ENCODE measurements at places on chromosomes 16 and 17. TPM values are rescaled to one million over a fixed set of nuclear protein-coding genes. Genes with fewer than 3 reads are reported as not detected.

The KRT24 gene
- total RNA-seq, result not detected

The HIRIP3 gene
- 5.2 TPM for total RNA-seq

The IL21R gene
- total RNA-seq, result 1.3 TPM

The PDIA2 gene
- total RNA-seq, result not detected

The EARS2 gene
- total RNA-seq, result 15.8 TPM

The LRRC37A2 gene
- total RNA-seq, result 3.2 TPM

The SETD1A gene
- 7.2 TPM for total RNA-seq

The SLFN12L gene
- total RNA-seq, result 0.46 TPM

The PABPN1L gene
- not detected for total RNA-seq

The ZSCAN10 gene
- total RNA-seq, result not detected

The PRAC2 gene
- total RNA-seq, result not detected

The TMEM100 gene
- 1.8 TPM for total RNA-seq

The CCT6B gene
- 2.0 TPM for total RNA-seq

The PSMD12 gene
- 27.4 TPM for total RNA-seq

DNA sequence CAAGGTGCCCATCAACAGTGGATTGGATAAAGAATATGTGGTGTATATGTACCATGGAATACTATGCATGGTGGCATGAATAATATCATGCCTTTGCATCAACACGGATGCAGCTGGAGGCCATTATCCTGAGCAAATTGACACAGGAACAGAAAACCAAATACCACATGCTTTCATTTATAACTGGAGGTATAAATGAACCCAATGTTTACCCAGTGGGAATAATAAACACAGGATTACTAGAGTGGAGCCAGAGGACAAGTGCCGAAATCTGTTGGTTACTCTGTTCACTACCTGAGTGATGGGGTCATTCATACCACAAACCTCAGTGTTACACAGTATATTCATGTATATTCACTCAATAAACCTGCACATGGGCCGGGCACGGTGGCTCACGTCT, 125.2 kb downstream of the CDH11 start:
- H3K4me3 ChIP-seq, result no peak overlapping the region
- no peaks in the 10 kb centered on the region for H3K27me3 ChIP-seq
- H3K27ac ChIP-seq, result no peak overlapping the region

DNA sequence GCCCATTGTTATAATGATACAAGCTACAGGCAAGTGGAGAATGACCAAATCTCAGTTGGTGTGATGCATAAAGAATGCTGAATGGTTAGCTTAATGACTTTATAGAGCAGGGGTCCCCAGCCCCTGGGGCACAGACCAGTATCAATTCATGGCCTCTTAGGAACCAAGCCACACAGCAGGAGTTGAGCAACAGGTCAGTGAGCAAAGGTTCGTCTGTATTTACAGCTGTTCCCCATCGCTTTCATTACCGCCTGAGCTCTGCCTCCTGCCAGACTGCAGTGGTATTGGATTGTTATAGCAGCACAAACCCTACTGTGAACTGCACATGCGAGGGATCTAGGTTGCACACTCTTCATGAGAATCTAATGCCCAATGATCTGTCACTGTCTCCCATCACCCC, 114.0 kb upstream of the ZFHX3 start:
- peak; percentile 68 for DNase-seq
- H3K4me1 ChIP-seq, result no peaks in the 10 kb centered on the region
- H3K36me3 ChIP-seq, result no peaks in the 10 kb centered on the region
- no peak overlapping the region for H3K4me3 ChIP-seq
- H3K27me3 ChIP-seq, result no peaks in the 10 kb centered on the region

- peak within 1 kb of the TSS; percentile 68 for H3K4me3 ChIP-seq
- no peaks in the 10 kb centered on the region for H3K36me3 ChIP-seq
- DNase-seq, result peak; percentile 74
- H3K27me3 ChIP-seq, result no peaks in the 10 kb centered on the region
- no peaks in the 10 kb centered on the region for H3K4me1 ChIP-seq
- peak within 1 kb of the TSS; percentile 83 for H3K27ac ChIP-seq
These were observed at the start of gene SPIRE2 for GRCh38 chr16:89828199-89828869. Gene SPIRE2, plus strand, starts transcription at chr16:89828475. Its CDS starts 76 bp downstream, at chr16:89828551.

GRCh38 chr16:19396555-19397011, 21.1 kb upstream of the TMC5 start:
- DNase-seq, result peak; percentile 47
- H3K4me3 ChIP-seq, result no peak overlapping the region
- H3K4me1 ChIP-seq, result peaks cover 14% of the 10 kb centered on the region
- no peak overlapping the region for H3K27ac ChIP-seq

DNA sequence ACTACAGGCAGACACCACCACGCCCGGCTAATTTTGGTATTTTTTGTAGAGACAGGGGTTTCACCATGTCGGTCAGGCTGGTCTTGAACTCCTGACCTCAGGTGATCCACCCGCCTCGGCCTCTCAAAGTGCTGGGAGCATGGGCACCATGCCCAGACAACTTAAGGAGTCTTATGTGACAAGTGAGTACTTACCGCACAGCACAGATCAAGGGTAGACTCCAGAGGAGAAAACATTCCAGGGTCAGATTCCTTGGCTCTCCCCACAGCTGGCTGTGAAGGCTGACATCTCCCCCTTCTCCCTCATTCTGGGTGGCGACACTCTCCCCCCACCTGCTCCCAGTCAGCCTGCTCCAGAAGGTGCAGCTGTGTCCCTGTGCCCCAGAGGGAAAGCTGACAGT, 10.6 kb downstream of the ZSCAN10 start:
- H3K4me3 ChIP-seq, result no peak overlapping the region
- H3K36me3 ChIP-seq, result no peaks in the 10 kb centered on the region
- H3K27ac ChIP-seq, result no peak overlapping the region
- H3K27me3 ChIP-seq, result no peaks in the 10 kb centered on the region

DNA sequence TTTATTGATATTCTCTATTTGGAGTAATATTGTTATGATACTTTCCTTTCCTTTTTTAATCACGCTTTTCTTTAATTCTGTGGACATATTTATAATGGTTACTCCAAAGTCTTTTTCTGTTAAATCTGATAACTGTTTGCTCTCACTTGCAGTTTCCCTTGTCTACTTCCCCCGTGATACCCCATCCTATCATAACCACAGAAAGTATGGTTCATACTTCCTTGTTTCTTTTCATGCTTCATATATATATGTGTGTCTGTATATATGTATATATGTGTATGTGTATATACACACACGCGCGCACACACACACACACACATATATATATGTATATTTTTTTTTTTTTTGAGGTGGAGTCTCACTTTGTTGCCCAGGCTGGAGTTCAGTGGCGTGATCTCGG, 23.5 kb downstream of the SPECC1 start:
- no peaks in the 10 kb centered on the region for H3K36me3 ChIP-seq
- DNase-seq, result no peak
- H3K27me3 ChIP-seq, result no peaks in the 10 kb centered on the region
- no peak overlapping the region for H3K27ac ChIP-seq

DNA sequence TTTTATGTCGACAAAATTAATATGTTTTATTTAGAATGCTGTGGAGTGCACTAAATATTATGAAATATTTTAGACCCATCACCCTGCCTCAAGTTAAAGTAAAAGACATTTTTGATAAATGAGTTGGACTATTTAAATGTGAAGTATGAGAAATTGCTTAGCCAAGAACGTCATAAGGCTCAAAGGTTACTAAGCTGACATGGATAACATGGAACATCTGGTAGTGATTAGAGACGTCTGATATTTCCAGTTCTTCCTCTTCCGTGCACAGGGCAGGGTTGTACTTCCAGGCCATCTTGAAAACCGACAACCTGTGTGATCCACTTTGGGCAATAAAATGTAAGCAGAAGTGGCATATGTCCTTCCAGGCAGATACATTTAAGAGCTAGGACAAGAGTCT, 7.2 kb upstream of the CCL8 start:
- no peaks in the 10 kb centered on the region for H3K27me3 ChIP-seq
- H3K4me3 ChIP-seq, result no peak overlapping the region
- DNase-seq, result no peak
- no peak overlapping the region for H3K27ac ChIP-seq

DNA sequence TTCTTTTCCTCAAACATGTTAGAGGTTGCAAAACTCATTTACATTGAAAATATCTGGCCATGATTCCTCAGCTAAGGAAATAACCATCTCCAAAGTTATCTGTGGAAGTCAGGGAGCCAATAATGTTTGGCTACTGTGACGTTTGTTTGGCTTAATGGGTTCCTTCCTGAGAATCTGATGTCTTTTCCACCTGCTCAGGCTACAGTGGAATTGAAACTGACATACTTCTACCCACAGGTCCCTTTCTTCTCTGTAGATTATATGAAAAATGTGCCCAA, 221.1 kb upstream of the XYLT1 start:
- H3K27ac ChIP-seq, result no peak overlapping the region
- H3K4me1 ChIP-seq, result no peaks in the 10 kb centered on the region
- no peak overlapping the region for H3K4me3 ChIP-seq
- H3K27me3 ChIP-seq, result no peaks in the 10 kb centered on the region

GRCh38 chr17:50114849-50115357, 15.1 kb downstream of the SAMD14 start:
- H3K36me3 ChIP-seq, result no peaks in the 10 kb centered on the region
- DNase-seq, result peak; percentile 46
- no peak overlapping the region for H3K4me3 ChIP-seq
- H3K27ac ChIP-seq, result no peak overlapping the region
- no peaks in the 10 kb centered on the region for H3K27me3 ChIP-seq

DNA sequence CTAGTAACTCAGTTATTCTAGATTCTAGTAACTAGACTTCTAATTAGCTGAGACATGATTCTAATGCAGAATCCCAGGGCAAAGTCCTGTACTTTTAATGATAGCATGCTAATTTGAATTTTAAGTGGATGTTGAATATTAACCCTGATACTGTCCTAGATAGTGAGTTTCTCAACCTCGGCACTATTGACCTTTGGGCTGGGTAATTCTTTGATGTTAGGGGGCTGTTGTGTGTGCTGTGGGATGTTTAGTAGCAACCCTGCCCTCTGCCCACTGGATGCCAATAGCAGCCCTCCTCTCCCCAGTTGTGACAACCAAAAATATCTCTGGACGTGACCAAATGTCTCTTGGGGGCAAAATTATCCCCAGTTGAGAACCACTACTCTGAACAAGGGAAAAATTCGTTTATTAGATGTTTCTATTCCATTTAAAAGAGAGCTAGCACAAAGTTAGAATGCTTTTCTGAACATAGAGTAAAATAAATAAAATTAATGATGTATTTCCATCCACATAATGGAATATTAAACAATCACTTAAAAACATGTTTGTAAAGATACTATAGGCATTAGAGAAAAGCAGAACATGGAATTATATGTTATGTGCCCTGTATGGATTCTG, 30.2 kb downstream of the SALL1 start:
- peaks cover 64% of the 10 kb centered on the region for H3K4me1 ChIP-seq
- no peaks in the 10 kb centered on the region for H3K27me3 ChIP-seq
- H3K36me3 ChIP-seq, result no peaks in the 10 kb centered on the region

- DNase-seq, result no peak
- no peak overlapping the region for H3K27ac ChIP-seq
- no peak overlapping the region for H3K4me3 ChIP-seq
- peaks cover 13% of the 10 kb centered on the region for H3K4me1 ChIP-seq
These were observed 27.2 kb upstream of the STAC2 start for GRCh38 chr17:39252788-39253460.

DNA sequence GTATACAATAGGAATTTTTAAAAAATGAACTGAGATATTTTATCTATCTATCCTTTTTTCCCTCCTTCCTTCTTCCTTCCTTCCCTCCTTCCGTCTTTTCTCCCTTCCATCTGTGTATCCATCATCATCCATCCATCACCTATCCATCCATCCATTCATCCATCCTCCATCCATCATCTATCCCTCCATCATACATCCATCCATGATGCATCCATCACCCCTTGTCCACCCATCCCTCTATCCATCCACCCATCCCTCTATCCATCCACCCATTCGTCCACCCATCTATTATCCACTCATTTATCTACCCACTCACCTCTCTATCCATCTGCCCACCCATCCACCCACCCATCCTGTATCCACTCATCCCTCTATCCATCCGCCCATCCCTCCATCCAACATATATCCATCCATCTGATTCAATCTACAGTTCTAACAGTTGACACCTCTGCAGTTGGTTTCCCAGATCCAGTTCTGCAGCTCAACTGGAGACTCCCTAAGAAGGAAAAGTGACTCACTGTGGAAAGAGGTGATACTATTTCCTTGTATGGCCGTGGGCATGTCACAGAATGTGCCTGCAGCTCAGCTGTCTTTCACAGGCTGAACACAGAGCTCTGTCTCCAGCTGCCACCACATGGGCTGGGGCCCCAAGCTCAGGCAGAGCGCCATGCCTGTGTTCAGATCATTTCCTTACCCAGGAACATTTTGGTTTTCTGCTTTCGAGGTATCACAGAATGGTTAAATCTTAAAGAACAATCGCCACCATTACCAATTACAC, 130.8 kb downstream of the XYLT1 start:
- no peak overlapping the region for H3K27ac ChIP-seq
- H3K4me3 ChIP-seq, result no peak overlapping the region
- no peak for DNase-seq
- H3K36me3 ChIP-seq, result no peaks in the 10 kb centered on the region
- no peaks in the 10 kb centered on the region for H3K4me1 ChIP-seq

DNA sequence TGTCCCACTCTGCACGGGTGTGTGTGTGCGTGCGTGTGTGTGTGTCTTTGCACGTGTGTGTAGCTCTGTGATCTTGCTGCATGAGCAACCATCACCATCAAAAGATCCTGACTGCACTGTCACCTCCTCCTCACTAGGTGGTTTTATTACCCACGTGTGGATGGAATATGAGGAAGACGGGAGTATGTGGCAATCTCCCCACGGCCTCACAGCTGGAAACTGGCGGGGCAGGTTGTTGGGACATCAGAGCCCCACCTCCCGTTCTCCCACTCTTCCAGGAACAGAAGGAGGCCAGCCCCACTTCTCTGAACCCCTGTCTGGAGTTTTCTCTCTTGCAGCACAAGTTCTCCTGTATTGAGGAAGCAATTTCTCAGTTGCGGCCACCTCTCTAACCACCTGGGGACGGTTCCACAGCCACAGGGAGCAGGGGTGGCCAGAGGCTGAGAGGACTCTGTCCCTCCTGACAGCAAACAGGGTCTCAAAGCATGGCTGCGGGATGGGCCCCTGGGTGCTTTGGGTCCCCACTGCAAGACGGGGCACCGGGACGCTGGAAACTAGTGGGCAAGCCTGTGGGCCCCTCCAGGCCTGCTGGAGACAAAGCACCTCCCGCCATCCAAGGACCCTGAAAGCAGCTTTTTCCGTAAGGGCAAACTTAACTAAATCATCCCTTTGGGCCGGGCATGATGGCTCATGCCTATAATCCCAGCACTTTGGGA, 27.9 kb upstream of the ATP2C2 start:
- H3K36me3 ChIP-seq, result no peaks in the 10 kb centered on the region
- no peak overlapping the region for H3K4me3 ChIP-seq
- no peaks in the 10 kb centered on the region for H3K4me1 ChIP-seq
- no peak for DNase-seq
- no peaks in the 10 kb centered on the region for H3K27me3 ChIP-seq
- no peak overlapping the region for H3K27ac ChIP-seq
